ENCODE measurements at places on chromosomes 5 and 9.

DNA sequence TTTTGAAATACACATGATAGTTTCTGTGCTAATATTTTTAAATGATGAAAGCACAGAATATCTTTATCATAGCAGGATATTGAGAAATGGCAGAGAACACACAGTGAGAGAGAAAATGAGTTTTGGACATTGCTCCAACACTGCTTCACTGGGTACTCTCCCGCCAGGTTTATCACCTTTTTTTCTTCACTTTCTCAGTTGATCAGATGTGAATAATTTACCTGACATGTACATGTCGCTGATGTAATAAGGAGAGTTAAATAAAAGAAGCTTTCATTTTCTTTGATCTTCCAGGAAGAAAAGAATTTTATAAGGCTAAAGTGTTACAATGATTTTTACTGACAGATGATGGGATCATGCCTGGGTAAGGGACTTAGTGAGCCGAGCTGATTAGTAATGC, 134.5 kb downstream of the ALDH1A1 start:
- no peak for DNase-seq

DNA sequence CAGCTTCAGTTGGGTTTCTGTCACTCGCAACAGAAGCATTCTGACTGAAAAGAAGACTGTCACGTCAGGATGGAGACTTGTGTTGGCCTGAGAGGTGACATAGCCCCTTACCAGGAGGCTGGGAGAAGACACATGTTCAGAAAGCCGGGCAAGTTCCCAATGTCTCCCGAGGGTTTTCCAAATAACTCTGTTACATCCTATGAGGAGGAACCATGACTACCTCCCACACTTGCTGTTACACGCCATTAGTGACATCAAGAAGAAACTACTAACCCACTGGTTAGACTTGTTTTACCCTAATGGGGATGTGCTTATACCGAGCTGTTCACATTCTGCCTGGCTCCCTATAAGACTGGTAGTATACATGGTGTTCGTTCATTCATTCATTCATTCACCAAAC, 33.3 kb downstream of the SH3PXD2B start:
- no peak for DNase-seq

- DNase-seq: peak; percentile 59
Observed at GRCh38 chr9:110427497-110428104, 89.9 kb upstream of the TXNDC8 start.

GRCh38 chr9:116482740-116483139, 204.4 kb upstream of the TRIM32 start:
- peak; percentile 48 for DNase-seq

- DNase-seq: no peak
Observed at GRCh38 chr9:72306761-72307160, 58.2 kb downstream of the ZFAND5 start.

Measured in fibroblast of lung (primary cell).